ENCODE measurements at places on chromosomes 6 and 20.

DNA sequence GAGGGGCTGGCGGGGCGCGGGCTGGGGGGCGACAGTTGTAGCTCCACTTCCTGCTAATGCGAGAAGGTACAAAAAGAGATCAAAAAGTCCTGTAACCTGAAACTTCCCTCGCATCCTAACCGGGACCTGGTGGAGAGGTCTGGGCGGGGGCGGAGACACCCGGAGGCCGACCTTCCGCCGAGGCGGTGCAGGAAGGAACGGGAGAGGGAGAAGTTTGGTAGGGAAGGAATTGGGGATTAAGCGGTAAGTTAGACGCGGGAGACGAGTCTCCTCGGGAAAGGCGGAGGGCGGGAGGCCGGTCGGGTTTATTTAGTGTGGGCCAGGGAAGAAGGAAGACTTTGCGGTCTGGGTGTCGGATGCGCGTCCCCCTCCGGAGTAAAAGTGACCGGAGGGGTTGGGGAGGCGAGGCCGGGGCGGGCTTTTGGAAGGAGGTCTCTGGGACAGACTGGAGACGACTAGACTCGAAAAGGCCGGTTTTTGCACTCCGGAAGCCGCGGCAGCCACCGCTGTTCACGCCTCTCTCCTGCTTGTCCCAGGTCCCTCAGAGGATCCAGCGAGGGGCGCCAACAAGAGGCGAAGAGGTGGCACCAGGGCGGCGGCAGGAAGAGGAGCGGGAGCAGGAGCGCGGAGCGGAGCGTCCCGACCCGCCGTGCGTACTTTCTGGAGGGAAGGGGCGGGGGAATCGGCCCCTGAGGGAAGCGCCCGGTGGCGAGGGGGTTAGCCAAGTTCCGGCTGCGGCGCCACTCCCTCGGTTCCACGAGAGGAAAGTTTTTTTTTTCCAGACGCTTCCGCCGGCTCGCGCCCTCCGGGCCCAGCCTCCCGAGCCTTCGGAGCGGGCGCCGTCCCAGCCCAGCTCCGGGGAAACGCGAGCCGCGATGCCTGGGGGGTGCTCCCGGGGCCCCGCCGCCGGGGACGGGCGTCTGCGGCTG is 734 bp downstream of the TPBG start:
- DNase-seq = peak; percentile 62

DNA sequence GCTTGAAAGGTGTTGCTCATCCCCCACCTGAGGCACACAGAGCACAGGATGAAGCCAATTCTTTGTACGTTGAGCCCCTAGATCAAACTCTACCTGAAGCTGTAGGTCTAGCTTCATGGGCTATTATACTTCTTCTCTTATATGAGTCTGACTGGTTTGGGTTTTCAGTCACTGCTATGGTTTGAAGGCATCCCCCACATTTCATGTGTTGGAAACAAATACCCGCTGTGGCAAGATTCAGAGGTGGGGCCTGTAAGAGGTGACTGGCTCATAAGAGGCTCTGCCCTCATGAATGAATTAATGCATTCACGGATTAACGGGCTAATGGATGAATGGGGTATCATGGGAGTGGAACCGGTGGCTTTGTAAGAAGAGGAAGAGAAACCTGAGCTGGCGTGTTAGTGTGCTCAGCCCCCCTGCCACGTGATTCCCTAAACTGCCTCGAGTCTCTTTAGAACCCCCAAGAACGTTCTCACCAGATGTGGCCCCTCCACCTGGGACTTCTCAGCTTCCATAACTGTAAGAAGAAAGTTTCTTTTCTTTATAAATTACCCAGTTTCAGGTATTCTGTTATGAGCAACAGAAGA is 39.2 kb downstream of the PREX1 start:
- no peak for DNase-seq

GRCh38 chr6:21754891-21755290 is 161.3 kb downstream of the SOX4 start:
- DNase-seq = no peak

- no peak for DNase-seq
These were observed 229.9 kb upstream of the MAP3K7 start for GRCh38 chr6:90816764-90817163.

DNA sequence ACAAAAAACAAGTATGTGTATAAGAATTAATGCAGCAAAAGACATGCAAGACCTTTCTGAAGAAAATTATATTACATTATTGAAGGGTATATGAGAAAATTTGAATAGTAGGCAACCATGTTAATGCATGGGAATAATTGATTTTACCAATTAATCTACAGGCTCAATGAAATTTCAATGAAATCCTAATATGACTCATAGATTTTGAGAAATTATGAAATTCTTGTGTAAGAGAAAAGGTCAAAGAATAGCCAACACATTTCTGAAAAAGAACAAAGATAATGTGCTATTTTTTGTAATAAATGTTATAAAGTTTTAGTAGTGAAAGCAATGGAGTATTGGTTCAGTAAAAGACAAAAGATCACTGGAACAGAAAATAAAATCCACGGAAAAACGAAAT is 18.4 kb downstream of the TSBP1 start:
- no peak for DNase-seq

Data from SHP77 (cell line).